Fibroblast of mammary gland (primary cell): ENCODE measurements at places on chromosomes 4 and X.

DNA sequence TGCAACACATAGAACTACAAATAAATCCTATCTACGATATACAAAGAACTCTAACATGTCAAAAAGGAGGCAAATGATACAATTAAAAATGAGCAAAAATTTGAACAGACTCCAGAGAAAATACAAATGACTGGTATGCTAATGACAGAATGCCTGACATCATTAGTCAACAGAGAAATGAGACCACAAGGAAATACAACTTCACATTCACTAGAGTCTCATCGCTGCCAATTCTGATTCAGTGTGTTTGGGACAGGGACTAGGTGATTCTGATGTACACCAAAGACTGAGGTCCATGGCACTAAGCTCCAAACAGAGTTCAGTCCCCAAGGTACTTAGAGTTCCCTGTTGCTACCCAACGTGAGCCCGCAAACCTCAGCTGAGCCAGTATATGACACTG, 23.4 kb downstream of the SLC2A9 start:
- DNase-seq, result no peak

- no peak for DNase-seq
These were observed 638.9 kb downstream of the MID1IP1 start for GRCh38 chrX:39439906-39440798.

- no peak for DNase-seq
These were observed 350.9 kb downstream of the PCDH18 start for GRCh38 chr4:137181293-137181899.

- DNase-seq, result no peak
These were observed 15.6 kb upstream of the SPRY1 start for GRCh38 chr4:123380728-123381716.

DNA sequence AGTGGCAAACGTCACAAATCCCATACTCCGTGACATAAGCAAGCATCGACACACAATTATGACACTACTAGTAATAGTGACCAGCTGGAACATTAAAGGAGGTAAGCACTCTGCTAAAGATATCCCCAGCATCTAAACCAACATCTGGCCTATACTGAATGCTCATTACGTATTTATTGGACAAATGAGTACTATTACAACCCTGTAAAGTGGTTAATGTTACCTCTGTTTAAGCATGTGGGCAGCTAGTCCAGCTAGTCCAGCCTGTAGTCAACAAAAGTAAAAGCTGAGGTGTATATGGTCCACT, 419 bp upstream of the RPGR start:
- DNase-seq, result no peak

DNA sequence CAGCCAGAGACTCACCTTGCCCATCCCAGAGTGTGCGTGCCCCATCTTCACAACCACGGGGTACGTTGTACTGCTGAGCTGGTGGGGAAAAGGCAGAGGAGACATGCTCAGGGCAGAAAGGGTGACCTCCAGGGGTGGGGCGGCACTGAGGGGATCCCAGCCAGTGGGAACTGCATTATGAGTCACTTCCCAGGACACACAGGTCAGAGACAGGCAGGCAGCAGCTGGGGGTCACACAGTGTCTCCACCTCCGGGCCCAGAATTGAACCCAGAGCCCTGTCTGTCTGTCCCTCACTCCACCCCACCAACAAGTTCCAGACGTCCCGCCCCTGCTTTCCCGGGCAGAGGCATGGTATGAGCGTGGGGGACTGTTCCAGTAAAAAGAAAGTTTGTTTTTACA, 4.8 kb upstream of the TIMP1 start:
- DNase-seq, result peak; percentile 55
